ENCODE measurements at places on chromosomes 4 and X.

- DNase-seq: no peak
These were observed 113.0 kb downstream of the EGF start for GRCh38 chr4:110025718-110026117.

DNA sequence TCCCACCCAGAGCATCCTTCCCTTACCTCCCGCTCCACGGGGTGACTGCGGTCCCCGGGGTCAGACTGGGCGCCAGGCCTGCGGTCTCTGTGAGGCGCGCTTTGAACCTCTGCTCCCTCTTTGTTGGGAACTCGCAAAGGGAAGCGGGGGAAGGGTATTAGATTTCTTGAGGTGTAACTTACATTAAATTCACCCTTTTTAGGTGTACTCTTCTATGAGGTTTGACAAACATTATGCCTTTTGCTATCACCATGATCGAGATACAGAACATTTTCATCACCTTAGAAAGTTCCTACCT, 569 bp downstream of the DCK start:
- DNase-seq: no peak

- no peak for DNase-seq
These were observed 15.2 kb upstream of the SYTL4 start for GRCh38 chrX:100747090-100747489.

DNA sequence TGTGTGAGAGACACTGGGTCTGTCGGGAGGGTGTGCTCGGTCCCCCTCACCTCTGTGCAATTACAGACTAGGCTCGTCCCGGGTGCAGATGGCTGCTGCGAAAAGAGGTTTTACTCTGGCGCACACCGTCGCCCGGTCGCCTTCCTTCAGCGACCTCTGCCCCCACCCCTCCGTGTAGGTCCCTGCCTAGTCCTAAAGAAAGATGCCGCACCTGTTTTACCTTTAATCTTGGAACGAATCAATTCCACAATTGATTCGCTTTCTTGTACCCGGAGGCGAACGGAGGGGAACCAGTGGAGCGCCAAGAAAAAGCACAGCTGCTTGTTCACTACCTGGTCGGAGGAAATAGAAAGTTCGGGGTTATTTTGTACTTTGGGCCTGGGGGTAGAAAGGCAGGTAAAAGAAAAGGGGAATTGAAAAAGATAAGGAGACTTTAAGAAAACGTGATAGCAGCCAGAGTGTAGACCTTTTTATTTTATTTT, 1.2 kb downstream of the NPNT start:
- no peak for DNase-seq

- no peak for DNase-seq
These were observed 7.4 kb upstream of the MGST2 start for GRCh38 chr4:139658185-139658584.

GRCh38 chrX:12955882-12956703, 18.8 kb upstream of the TMSB4X start:
- DNase-seq: peak; percentile 31

GRCh38 chr4:2882341-2882740, 38.7 kb downstream of the ADD1 start:
- no peak for DNase-seq

DNA sequence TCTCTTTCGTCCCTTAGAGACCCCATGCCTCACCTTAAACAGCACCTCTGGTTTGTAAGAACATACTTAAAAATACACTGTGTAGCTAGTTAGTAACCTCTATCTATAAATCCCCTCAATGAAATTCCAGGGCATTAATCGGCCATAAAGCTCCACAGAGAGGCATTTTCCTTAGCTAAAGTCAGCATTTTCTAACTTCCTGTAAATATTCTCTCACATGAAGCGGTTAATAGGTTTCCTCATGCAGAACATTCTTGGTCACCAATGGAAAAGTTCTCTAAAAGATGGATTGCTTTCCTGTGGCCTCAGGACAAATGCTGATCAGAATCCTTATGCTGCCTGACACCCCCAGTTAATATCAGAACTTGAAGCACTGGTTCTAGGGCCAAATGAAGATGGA, 248.6 kb upstream of the BOD1L1 start:
- DNase-seq: no peak

DNA sequence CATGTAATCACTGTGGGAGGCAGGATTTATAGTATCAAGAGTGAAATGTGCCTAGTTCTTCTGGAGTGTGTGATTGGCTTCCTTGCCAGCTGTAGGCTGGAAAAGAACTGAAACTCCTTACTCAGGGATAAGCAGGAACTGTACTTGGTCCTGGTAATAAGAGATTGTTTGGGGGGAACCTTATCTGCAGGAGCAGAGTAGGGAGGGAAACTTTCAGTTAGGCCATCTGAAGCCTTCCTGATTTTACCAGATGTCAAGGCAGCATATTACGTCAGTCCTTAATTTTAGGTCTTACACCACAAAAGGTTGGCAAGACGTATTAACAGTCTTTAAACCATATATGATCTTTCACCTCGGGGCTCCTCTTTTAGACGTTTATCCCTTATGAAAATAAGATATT, 231.5 kb upstream of the FMR1 start:
- DNase-seq: no peak

- DNase-seq: no peak
These were observed 250.4 kb upstream of the JADE1 start for GRCh38 chr4:128558896-128559679.

DNA sequence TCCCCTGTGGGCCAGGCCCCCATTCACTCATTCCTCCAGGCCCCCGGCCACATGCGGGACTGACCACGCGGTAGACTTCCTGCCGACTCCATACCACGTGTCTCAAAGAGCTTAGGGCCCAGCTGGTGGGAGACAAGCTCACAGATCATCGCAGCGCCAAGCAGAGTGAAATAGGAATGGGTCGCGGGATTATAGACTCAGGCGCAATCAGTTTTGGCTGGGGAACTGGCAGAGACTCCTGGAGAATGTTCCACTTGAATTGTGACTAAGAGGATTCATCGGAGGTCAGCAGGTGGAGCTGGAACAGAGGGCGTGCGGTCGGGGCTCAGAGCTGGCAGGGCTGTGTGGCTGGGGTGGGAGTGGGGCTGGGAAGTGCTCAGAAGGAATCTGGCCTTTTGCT, 15.6 kb downstream of the ATP2B3 start:
- no peak for DNase-seq

DNA sequence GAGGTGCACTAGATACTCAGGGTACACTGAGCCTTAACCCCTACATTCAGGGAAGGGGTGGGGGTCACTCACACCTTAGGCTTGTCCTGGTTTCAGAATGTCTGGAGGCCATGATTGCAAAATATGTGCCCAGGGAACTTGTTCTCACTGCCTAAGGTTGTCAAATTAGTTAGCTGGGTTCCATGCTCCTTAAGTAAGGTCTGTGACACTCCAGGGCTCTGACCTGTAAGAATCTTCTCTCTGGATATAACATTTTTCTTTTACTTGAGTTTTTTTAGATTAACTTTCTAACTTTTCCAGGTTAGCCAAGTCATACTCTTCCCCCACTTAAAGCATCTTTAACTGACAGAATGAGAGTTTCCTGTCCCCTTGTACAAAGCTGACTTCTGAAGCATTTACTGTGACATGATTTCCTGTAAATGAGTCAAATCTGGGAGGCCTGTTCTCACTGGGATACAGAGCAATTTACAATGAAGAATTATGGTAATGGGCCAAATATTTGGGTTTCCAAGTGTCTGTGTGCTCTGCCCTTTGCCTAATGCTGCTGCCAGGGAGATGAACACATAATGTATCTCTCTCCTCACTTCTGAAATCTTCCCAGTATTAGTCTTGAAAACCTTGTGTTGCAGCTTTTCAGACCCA, 101.7 kb downstream of the GATB start:
- no peak for DNase-seq

DNA sequence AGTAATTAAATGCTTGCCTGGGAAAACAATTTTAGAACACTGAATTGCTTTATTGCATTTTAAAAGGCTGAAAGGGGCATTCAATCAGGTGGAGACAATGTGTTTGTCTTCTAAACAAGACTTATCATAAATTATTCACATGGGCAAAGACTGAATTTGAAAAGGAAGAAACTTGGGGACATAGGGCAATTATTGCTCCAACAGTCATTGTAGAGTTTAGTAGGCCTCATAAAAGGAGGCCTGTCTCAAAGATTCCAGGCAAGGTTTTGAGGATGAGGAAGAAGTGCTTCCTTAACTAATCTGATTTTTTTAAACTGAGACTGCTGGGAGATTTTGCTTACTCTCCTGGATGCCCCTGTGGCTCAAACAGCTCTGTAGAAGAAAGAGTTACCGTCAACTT, 174.4 kb upstream of the RPS6KA3 start:
- DNase-seq: no peak

- no peak for DNase-seq
These were observed 249.2 kb upstream of the TRAM1L1 start for GRCh38 chr4:117334451-117335188.

DNA sequence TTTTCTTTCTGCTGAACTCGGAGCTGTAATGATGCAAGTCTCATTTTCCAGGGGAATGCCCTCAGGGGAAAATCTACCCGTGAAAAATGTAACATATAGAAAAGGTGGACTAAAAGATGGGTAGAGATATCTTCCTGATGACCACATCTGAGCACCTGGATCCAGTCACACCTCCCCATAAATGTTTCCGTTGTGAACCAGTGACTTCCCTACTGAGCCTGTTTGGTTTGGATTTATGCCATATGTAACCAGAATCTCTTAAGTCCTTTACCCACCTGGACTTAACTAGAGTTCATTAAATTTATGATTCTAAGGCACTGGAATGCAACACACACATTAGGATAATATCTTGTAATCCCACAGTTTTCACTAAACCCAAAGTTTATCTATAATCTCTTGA, 171.1 kb downstream of the ZNF330 start:
- DNase-seq: peak; percentile 83

DNA sequence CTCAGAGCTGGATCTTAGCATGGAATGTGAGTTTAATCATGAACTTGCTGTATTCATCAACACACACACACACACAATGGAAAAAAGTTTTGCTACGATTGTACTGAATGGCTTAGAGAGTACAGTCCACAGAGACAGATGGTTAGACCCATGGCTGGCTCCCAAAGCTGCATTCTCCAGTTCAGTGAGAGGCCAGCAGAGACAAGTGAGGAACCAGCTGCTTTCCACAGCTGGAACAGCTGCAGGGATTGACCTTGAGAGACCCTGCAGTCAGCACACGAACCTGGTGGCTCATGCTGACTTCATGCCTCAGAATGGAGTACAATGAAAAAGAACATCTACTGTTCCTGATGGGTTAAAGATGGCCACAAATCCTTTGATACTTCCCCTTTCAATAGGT, 94.5 kb downstream of the DHX15 start:
- DNase-seq: no peak

DNA sequence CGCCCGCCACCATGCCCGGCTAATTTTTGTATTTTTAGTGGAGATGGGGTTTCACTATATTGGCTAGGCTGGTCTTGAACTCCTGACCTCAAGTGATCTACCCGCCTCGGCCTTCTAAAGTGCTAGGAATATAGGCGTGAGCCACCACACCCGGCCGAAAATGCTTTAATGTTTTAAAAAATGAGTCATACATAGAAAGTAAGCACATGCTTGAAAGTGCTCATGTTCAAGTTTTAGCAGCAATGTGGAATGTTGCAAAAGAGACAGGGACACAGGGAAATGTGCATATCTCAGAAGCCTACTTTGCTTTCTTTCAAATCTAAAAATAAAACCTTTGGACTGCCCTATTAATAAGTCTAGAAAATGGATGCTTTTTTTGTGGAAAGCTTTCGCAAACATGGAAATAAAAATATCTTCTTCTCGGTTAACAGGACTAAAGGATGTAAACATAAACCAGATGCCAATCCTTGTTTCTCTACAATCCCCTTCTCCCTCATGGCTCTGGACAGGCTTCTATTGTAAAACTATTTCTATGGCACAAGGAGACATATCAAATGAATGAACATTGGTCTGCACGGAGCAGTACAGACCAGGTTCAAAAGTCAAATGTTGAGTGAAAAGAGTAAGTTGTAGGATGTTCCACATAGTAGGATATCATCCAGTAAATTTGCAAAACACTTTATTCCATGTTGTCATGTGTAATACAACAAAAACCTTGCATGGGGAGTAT, 15.0 kb downstream of the MECP2 start:
- no peak for DNase-seq

DNA sequence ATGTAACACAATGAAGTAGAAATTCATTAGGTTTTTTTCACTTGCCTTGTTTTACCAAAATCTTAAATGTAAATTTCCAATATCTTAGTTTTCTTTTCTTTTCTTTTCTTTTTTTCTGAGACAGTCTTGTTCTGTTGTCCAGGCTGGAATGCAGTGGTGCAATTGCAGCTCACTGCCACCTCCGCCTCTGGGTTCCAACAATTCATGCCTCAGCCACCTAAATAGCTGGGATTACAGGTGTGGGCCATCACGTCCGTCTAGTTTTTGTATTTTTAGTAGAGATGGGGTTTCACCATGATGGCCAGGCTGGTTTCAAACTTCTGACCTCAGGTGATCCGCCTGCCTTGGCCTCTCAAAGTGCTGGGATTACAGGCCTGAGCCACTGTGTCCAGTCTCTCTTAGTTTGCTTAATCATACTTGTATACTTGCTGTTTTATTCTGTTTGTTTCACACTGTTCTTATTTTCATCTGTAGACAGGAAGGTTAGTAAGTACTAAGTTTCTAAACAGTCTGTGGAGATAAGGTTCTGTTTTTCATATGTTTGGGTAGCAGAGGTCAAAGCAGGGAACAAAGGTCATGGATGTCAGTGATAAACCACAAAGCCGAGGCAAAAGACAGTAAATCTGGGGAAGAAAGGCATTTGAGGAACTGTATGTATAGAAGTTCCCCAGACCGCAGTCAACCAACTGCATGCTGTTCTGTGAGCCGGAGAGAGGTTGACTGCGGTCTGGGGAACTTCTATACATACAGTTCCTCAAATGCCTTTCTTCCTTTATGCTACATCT, 129.1 kb downstream of the CBR4 start:
- no peak for DNase-seq

GRCh38 chr4:134610956-134611355, 409.4 kb upstream of the PABPC4L start:
- DNase-seq: no peak

GRCh38 chrX:54640736-54641135, 110.7 kb downstream of the GNL3L start:
- no peak for DNase-seq

GRCh38 chr4:113012786-113013185, 36.7 kb upstream of the ANK2 start:
- DNase-seq: no peak

DNA sequence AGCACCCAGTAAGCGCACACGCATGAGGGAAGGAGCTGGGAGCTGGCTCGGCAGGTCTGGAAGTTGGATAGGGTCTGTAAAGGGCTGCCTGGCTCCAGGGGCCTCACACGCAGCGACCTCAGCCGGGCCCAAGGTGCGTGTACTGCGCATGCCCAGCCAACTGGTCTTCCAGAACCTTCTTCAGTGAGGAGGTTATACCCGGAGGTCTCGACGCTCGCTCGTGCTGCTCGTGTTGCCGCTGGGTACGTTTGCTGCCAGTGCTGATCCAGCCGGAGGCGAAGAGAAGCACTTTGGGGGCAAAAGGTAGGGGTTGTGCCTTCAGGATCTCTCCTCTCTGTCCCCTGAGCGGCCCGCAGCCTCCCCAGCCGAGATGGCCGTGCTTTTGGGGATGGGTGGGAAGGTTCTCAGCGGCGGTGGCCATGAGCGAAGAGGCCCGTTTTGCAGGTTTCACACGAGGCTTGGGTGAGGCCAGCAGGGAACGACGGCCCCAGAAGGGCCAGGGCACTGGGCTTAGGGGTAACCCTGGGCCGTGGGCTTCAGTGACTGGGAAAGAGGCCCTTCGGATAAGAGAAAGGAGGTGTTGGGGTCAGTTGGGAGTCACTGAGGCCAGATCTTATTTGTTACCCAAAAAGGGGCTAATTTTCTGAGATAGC, 3.8 kb upstream of the CXCL9 start:
- no peak for DNase-seq
